ENCODE measurements at places on chromosomes 3 and 15.

GRCh38 chr15:31458596-31459399 is 132.2 kb downstream of the KLF13 start:
- DNase-seq = peak; percentile 76

- no peak for DNase-seq
Observed at GRCh38 chr3:48478626-48479555, 25.1 kb downstream of the SHISA5 start.

GRCh38 chr15:38874464-38874863 is 309.9 kb upstream of the RASGRP1 start:
- no peak for DNase-seq

DNA sequence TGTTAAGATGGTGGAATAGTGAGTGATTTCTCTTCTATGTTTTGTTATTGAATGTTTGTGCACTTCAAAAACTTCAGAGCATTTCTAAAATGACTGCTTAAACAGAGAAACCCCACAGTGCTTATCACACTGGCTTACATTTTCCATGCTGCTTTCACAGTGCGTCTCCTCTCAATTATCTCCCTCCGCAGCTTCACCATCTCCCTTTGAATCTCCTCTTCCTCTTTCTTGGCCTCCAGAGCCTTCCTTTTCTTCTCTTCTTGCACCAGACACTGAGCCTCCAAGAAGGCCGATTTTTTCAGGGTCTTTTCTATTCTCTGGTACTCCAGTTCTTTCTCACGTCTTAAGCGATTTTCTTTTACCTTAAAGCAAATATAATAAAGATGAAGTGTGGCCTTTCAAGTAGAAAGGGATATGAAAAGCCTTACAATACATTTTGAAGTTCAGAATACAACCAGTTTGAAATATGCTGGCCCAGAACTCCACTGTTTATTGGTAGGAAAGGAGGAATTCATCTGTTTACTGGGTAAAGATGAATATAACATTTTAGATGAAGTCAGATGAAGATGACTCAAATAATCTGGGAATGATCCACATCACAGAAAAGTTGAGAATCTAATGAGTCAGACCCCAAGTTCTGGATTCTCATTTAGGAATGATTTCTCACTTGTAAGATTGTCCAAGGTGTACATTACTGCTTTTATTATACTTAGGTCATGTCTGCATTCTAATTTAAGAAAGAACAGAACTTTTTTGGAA is 21.4 kb downstream of the CCDC191 start:
- DNase-seq = no peak

DNA sequence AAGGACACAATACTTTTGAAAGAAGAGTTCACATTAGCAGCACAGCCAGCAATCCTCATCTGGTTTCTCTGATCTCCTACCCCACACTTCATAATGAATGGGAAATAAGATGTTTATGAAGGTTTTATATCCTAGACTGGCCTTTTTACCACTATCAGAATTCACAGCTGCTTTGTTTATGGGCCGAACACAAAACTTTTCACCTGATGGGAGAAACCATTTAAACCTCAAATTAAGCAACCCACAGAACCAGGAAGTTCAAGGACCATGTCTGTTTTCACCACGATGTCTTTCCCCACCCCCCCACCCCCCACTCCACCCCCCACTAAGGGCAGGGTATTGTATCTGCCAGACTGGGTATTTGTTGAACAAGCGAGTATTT is 11.3 kb upstream of the SETD5 start:
- no peak for DNase-seq

DNA sequence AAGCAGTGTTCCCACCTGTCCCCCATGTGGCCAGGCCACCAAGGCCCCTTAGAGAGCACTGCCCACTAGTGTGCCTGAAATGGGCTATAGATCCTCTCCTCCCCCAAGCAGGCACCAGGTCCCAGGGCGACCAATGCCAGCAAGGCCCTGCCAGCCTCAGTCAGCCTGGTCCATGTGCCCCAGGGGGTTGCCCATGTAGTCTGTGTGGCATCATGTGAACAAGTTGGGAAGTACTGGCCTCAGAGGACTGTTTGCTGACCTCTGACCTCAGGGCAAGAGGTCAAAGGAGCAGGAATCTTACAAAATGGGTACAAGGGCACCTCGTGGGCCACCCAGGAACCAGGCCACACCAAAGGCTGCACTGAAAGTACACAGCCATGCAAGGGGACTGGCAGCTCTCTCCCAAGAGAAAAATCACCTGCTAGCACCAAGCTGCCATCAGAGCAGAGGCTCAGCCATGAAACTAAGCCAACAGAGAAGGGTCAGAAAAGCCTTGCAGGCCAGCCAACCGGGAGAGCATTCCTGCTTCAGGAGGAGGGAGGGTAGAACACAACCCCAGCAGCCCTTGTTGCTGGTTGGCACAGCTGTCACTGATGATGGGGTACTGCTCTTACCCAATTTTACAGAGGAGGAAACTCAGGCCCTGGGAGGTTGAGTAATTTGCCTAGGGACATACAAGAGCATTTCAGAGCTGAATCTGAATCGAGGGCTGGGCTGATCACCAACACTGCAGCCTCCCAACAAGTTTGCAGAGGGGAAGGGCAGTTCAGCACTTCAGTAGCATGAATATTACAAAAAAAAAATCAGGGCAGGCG is 5.2 kb upstream of the FURIN start:
- no peak for DNase-seq

- DNase-seq = no peak
Observed at GRCh38 chr15:51775967-51776816, 24.8 kb downstream of the TMOD2 start.

GRCh38 chr3:9196020-9196419 is 53.4 kb downstream of the SRGAP3 start:
- DNase-seq = no peak

- no peak for DNase-seq
Observed at GRCh38 chr3:104943974-104944373, 422.7 kb upstream of the ALCAM start.

DNA sequence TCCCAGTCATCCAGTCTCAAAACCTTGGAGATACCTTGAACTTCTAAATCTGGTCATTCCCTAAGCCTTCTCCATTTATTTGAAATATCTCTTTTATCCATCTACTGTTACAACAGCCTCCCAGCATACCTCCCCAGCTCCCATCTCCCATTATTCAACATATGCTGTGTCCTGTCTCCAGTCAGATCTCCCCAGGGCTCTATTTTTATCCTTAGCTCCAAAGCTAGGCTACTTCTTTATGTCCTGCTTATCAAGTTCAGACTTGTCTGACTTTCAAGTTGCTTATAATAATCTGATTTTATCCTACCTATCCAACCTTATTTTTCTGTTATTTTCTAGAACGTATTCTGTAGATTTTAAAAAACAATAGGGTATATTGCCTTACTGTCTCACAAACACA is 44.2 kb downstream of the IQGAP1 start:
- no peak for DNase-seq

GRCh38 chr3:117735481-117736101 is 1026.0 kb downstream of the TUSC7 start:
- no peak for DNase-seq

DNA sequence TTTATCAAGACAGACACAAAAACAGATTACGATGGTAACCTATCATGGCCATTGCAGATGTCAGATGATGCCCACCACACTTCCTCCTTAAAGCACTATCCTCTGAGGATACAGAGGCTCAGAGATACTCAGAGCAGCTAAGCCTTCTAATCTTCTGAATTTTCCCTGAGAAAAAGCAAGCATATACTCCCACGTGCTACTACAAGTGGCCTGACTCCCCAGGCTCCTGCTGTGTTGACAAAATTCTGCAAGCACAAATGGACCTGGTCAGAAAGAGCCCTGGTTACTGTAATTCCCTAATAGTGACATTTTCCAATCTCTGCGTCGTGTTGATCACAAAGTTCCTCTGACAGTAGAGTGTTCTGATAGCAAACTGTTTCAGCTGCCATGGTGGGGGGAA is 207.1 kb downstream of the KCNMB2 start:
- DNase-seq = no peak

- no peak for DNase-seq
Observed at GRCh38 chr3:188209740-188210139, 55.8 kb downstream of the LPP start.

- DNase-seq = no peak
Observed at GRCh38 chr15:99442252-99442897, 123.4 kb upstream of the MEF2A start.

DNA sequence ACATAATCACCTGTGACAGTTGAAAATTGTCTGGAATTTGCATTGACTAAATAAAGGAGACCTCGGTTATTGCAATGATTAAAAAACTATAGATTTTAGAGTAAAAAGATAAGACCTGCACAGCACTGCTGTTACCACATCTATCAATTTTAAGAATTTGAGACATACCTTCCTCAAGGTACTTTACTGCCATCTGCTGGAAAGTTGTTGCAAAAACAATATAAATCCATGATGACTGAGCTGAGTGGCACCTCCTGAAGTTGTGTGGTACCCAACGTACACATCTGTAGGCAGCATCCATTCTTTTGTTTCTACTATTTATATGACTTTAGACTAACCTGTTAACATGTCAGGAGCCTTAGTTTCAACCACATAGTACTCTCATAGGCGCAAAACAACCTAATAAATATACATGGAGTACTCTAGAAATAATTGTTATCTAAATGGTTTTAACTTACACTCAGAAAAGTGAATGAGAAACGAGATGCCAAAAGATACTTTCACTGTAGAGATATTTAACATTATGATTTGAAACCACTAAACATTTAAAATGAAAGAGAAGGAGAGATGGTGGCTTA is 106.7 kb downstream of the GHSR start:
- DNase-seq = no peak

DNA sequence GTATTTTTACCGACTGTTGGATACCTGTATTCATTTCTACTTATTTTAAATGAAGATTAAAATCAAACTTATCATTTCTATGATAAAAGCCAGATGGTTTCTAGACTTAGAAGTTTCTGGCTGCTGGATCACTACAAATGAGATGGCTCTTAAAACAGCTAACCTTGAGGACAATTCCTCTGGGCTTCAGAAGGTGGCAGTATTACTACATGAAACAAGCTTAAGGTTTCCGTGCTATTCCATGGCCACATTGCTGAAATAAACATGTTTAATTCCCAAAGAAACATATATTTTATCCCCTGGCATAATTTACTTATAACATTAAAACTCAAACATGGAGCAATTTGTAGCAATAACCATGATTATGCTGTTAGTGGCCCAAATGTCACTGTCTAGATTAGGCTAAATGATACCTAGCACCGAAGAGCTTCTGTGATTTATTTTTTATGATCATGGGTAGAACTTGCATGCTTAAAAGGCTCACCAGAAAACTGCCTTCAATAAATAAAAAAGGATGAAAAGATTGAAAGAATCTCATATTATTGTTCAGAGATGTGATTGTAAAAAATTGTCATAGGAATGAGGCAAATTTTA is 204.0 kb upstream of the NANOGP8 start:
- DNase-seq = no peak

DNA sequence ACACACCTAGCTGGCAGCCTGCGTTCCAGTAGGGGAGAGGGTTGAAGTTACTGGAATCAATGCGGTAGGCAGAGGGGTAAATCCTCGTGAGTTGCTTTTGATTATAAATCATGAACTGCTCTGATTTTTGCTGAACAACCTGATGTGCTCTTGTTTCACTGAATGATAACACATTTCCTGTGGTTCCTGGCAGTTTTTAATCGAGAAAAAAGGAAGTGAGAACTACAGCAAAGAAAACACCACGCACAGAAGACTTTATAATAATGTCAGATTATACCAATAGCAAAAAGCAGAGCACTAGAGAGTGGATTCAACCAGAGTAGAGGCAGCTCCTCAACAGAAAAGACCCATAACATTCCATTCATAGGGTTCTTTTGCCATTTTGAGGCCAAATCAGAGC is 200.8 kb upstream of the STRIT1 start:
- DNase-seq = no peak

GRCh38 chr15:66780172-66780972 is 78.3 kb downstream of the SMAD6 start:
- no peak for DNase-seq

DNA sequence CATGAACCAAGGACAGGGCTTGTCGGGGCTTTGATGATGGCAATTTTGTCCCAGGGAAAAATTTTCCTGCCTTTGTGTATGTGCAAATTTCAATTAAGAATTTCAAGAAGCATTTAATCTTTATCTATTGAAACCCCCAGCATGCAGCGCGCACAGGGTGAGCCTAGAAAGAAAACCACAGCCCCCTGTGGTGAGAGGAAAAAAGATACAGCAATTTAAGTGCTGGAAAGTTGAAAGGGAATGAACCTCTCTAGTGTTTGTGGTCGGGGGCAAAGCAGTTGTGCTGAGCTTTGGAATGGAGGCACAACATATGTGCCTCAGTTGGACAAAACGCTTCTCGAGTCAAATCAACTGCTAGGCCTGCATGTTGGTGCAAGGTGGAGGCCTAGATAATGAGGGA is 111.8 kb upstream of the C15orf61 start:
- no peak for DNase-seq

- DNase-seq = no peak
Observed at GRCh38 chr15:61030451-61030850, 198.7 kb downstream of the RORA start.

GRCh38 chr3:43871627-43872245 is 181.0 kb downstream of the ABHD5 start:
- no peak for DNase-seq

- no peak for DNase-seq
Observed at GRCh38 chr3:141402476-141403171, 34.3 kb downstream of the ZBTB38 start.

GRCh38 chr15:99502661-99503060 is 63.1 kb upstream of the MEF2A start:
- no peak for DNase-seq

- no peak for DNase-seq
Observed at GRCh38 chr3:134904776-134905646, 110.0 kb downstream of the EPHB1 start.

- DNase-seq = no peak
Observed at GRCh38 chr15:100112636-100113305, 229.0 kb downstream of the ADAMTS17 start.

- no peak for DNase-seq
Observed at GRCh38 chr3:169026543-169027182, 636.8 kb downstream of the MECOM start.
